Natural killer cell (primary cell): ENCODE measurements at places on chromosomes 16 and 17. TPM values are rescaled to one million over a fixed set of nuclear protein-coding genes. Genes with fewer than 3 reads are reported as not detected.

GRCh38 chr16:68470461-68471150, 22.3 kb upstream of the SMPD3 start:
- H3K36me3 ChIP-seq: no peaks in the 10 kb centered on the region
- peak overlapping the region; percentile 12 for H3K4me3 ChIP-seq
- H3K4me1 ChIP-seq: peaks cover 46% of the 10 kb centered on the region

DNA sequence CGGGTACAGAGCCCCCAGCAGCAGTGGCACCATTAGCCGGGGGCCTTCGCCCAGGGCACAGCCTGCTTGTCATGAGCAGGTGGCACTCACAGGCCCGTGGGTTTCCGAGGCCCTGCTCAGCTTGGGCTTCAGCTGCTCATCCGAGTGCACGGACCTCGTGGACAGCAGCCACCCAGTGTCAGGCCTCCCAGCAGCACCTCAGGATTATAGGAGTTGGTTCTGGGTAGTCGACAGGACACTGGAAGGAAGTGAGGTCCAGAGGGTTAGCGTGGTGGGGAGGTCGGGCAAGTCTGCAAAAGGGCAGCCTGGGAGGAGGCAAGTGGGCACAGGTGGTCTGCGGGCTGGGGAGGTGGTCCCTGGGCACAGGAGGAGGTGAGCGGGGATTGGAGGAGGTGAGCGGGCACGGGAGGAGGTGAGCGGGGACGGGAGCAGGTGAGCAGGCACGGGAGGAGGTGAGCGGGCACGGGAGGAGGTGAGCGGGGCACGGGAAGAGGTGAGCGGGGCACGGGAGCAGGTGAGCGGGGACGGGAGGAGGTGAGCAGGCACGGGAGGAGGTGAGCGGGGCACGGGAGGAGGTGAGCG, 5.1 kb upstream of the CPNE7 start:
- no peak overlapping the region for H3K27ac ChIP-seq
- no peak for DNase-seq
- H3K4me1 ChIP-seq: peaks cover 31% of the 10 kb centered on the region
- H3K4me3 ChIP-seq: no peak overlapping the region
- no peaks in the 10 kb centered on the region for H3K36me3 ChIP-seq
- H3K27me3 ChIP-seq: peaks cover 10% of the 10 kb centered on the region

GRCh38 chr16:25219070-25219737, 2.5 kb downstream of the AQP8 start:
- DNase-seq: no peak
- H3K4me1 ChIP-seq: no peaks in the 10 kb centered on the region
- no peaks in the 10 kb centered on the region for H3K27me3 ChIP-seq
- no peaks in the 10 kb centered on the region for H3K36me3 ChIP-seq

- DNase-seq: peak; percentile 87
- H3K36me3 ChIP-seq: no peaks in the 10 kb centered on the region
- no peaks in the 10 kb centered on the region for H3K27me3 ChIP-seq
These were observed 192.4 kb upstream of the GSE1 start for GRCh38 chr16:85420501-85421337.

- no peak overlapping the region for H3K4me3 ChIP-seq
- peak overlapping the region; percentile 54 for H3K27ac ChIP-seq
- no peaks in the 10 kb centered on the region for H3K4me1 ChIP-seq
- peaks cover 91% of the 10 kb centered on the region for H3K36me3 ChIP-seq
- no peaks in the 10 kb centered on the region for H3K27me3 ChIP-seq
These were observed 17.0 kb upstream of the PIK3R6 start for GRCh38 chr17:8884336-8884990.

DNA sequence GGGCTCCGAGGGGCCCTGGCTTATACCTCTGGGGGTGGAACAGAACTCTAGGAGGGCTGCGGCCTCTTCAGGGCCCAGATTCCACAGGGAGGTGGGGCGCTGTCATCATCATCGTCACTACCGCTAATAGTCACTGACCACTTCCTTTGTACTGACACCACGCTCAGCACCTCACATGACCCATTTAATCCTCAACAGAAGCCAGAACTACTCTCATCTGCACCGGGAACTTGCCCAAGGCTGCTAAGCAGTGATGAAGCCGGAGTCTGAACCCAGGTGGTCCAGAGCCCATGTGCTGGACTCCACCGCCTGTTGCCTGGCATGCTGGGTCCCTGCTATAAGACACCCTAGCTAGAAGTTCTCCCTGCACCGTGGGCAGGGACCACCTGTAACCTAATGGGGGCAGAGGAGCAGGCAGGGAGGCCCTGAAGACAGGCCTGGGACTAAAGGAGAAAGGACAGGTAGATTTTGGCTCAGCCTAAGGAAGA, 12.0 kb downstream of the UNC13D start:
- H3K4me3 ChIP-seq: peak overlapping the region; percentile 18
- no peaks in the 10 kb centered on the region for H3K27me3 ChIP-seq
- H3K27ac ChIP-seq: peak overlapping the region; percentile 94
- peak; percentile 71 for DNase-seq

- H3K4me3 ChIP-seq: no peak overlapping the region
- DNase-seq: no peak
- no peak overlapping the region for H3K27ac ChIP-seq
- H3K36me3 ChIP-seq: no peaks in the 10 kb centered on the region
- no peaks in the 10 kb centered on the region for H3K27me3 ChIP-seq
These were observed 22.5 kb upstream of the NSMCE1 start for GRCh38 chr16:27291106-27291505.

DNA sequence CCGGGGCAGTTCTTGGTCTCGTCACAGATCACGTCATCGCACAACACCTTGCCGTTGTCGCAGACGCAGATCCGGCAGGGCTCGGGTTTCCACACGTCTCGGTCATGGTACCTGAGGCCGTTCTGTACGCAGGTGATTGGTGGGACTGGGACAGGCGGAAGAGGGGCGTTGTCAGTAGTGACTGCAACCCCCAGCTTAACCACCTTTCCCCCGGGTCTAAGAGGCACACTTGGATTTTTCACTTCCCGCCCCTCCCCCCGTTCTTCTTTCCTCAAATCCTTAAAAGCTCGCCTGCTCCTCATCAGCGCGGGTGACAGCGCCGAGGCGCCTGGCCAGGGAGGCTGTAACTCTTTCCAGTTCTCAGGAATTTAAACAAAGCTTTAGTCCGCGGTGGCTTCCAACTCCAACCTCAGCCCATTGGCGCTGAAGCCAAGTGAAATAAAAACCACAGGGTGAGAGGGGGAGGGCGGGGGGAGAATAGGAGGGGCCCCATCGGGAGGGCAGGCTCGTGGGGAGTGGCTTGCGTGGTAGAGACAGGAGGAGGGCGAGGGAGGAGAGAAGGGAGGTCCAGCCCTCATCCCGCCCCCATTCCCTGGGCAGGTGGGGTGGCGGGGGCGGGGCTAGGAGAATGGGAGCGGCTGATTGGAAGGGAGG, 1.5 kb downstream of the COL1A1 start:
- H3K27me3 ChIP-seq: peaks cover 24% of the 10 kb centered on the region
- DNase-seq: peak; percentile 85
- peak overlapping the region; percentile 37 for H3K4me3 ChIP-seq

DNA sequence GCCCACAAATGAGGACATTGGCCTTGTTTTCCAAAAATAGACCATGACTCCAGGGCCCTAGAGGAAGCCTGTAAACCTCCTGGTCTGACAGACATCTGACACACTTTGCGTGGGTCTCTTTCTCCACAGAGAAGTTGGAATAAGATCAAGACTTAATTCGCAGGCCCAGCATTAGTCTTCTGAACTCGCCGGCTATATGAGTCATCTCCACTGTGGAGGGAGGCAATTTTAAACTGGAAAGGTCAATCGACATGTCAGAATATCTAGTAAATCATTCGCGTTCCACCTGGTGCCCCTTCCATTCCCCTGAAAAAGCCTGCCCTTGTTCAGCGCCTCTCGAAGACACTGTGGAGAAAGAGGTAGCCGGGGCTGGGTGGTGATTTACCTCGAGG, 140.1 kb downstream of the CLEC16A start:
- no peak overlapping the region for H3K4me3 ChIP-seq
- H3K36me3 ChIP-seq: no peaks in the 10 kb centered on the region
- no peaks in the 10 kb centered on the region for H3K27me3 ChIP-seq

- no peak overlapping the region for H3K27ac ChIP-seq
- no peaks in the 10 kb centered on the region for H3K27me3 ChIP-seq
- peaks cover 23% of the 10 kb centered on the region for H3K4me1 ChIP-seq
- no peak for DNase-seq
- peaks cover 39% of the 10 kb centered on the region for H3K36me3 ChIP-seq
These were observed 27.4 kb downstream of the NDE1 start for GRCh38 chr16:15677447-15677846.

DNA sequence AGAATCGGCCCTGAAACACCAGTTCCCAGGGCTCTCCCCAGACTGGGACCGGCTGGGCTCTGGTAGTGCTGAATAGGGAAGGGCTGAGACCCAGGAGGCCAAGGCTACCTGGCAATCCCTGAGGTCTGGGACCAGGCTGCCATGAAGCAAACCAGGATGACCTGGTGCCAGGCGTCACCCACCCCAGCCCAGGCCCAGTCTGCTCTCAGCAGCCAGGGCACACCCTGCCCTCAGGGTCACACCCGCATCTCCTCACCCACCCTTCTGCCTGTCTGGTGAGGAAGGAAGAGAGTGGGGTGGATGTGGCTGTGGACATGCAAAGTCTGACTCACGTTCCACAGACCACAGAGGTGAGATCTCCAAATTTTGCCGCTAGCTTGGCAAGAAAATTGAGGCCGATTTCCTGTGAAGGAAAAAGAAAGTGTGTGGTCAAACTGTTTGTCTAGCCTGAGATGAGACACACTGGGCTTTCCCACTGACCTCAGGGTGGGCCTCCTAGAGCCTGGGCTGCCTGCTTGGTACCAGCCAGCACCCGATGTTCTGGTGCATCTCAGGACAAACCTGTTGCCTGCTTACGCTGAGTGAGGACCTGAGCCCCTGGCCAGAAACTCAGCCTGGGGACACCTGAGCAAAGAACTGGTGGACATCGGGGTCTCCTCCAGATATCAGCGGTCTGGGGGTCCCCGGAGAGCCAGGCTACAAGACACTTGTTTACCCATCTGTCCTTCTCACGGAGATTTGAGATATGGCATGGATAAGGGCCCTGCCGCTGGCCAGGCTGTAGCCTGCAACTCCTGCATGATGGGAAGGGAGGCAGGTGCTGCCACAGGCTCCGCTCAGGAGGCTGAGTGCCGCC, 6.3 kb upstream of the RAB37 start:
- no peaks in the 10 kb centered on the region for H3K36me3 ChIP-seq
- H3K4me1 ChIP-seq: peaks cover 62% of the 10 kb centered on the region
- H3K27me3 ChIP-seq: no peaks in the 10 kb centered on the region
- peak overlapping the region; percentile 63 for H3K27ac ChIP-seq
- peak; percentile 83 for DNase-seq
- H3K4me3 ChIP-seq: no peak overlapping the region

DNA sequence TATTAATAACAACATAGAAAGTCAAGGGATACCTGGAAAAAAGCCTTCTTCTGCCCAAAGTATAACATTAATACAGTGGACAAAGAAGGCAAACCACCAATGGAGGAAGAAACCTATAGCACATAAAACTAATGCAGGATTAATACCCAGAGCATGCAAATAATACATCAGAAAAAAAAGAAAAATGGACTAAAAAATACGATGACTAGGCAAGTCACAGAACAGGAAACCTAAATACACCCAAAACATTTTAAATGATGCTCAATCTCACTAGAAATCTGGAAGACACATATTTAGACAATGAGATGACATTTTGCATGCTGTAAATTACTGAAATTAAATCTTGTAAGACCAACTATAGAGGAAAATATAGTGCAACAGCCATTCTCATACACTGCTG, 55.9 kb downstream of the MED13 start:
- H3K4me1 ChIP-seq: no peaks in the 10 kb centered on the region
- no peaks in the 10 kb centered on the region for H3K27me3 ChIP-seq
- no peak for DNase-seq
- peaks cover 31% of the 10 kb centered on the region for H3K36me3 ChIP-seq
- no peak overlapping the region for H3K27ac ChIP-seq
- H3K4me3 ChIP-seq: no peak overlapping the region

GRCh38 chr17:12979826-12980500, 37.9 kb downstream of the ELAC2 start:
- no peak for DNase-seq
- no peaks in the 10 kb centered on the region for H3K36me3 ChIP-seq
- H3K27ac ChIP-seq: no peak overlapping the region
- H3K4me1 ChIP-seq: peaks cover 14% of the 10 kb centered on the region

DNA sequence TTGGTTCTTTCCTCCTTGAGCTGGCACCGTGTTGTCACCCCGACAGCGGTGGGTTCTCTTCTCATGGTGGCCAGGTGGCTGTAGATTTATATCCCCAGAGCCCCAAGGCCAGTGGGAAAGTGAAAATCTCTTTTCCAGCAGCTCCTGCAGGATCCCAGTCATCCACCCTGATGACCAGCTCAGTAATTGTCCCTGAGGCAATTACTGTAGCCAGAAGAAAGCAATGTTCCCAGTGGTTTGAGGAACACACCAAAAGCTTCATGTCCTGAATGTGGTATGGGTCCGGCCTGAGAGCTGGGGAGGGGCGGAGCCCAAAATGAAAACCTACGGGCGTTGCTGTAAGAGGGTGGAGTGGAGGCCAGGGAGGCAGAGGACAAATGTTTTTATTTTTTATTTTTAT, 69.0 kb downstream of the WSB1 start:
- H3K4me1 ChIP-seq: no peaks in the 10 kb centered on the region
- no peak overlapping the region for H3K4me3 ChIP-seq
- H3K27me3 ChIP-seq: no peaks in the 10 kb centered on the region
- no peaks in the 10 kb centered on the region for H3K36me3 ChIP-seq

DNA sequence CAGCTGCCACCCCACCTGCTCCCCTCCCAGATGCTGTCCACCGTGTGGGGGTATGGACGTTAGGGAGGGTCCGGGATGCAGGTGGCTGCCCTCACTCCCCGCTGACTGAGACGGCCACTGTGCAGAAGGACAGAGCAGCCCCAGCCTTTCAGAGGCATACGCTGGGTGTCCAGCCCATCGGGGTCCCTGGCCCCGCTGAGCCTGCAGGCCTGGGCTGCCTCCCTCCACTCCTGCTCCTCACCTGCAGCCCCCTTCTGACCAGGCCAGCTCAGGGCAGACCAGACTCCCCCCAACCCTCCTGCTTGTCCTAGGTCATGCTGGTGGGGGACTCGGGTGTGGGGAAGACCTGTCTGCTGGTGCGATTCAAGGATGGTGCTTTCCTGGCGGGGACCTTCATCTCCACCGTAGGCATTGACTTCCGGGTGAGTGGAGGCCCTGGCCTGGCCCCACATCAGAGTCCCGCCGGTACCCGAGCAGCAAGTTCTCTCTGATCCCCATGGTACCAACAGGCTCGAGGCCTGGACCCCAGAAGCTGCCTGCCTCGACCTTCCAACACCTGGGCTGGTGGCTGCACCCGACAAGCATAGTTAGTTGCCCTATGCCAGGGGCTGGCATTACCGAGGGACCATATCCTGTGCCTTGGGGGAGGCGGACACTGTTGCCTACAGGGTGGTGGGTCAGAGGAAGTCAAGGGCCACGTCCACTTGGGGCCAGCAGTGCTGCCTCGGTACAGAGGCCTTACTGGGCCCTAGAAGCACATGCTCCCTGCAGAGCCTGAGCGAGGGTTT, 1.4 kb downstream of the RAB26 start:
- H3K36me3 ChIP-seq: peaks cover 5% of the 10 kb centered on the region
- H3K4me3 ChIP-seq: no peak overlapping the region
- no peak for DNase-seq

The TOP2A gene
- total RNA-seq: 6.4 TPM

The OR3A2 gene
- not detected for total RNA-seq

The PRSS21 gene
- 0.64 TPM for total RNA-seq

The SPATA22 gene
- not detected for total RNA-seq

The TMC6 gene
- total RNA-seq: 653 TPM

The OR1F1 gene
- total RNA-seq: not detected

The TUBB3 gene
- 1.2 TPM for total RNA-seq
